ENCODE measurements at places on chromosomes 12 and 14.
A peak's percentile ranks its signal among the peaks of the same experiment; 100 is the strongest.

DNA sequence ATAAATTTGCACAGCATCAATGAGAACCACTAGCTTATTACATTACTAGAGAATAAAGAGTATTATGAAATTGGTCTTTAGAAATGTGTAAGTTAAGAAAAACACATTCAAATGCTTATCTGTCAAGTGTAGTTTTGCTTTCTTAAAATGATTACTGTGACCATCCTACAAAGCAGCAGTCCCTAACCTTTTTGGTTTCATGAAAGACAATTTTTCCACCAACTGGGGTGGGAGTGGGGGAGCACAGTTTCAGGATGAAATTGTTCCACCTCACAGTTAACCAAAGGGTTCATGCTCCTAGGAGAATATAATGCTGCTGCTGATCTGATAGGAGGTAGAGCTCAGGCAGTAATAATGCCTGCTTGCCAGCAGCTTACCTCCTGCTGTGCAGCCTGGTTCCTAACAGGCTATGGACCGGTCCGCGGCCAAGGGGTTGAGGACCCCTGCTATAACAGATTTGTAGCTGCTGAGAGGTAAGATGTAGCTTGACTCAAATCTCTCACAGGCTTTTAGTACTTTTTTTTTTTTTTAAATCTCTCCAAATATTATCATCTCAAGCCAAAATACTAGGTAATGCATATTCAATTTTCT is 45.4 kb downstream of the PPP4R3A start:
- DNase-seq = no peak

GRCh38 chr14:31987721-31988120 is 89.4 kb upstream of the ARHGAP5 start:
- peak; percentile 92 for DNase-seq

GRCh38 chr12:28130625-28131598 is 59.3 kb upstream of the CCDC91 start:
- peak; percentile 100 for DNase-seq

GRCh38 chr14:52124791-52125684 is 56.2 kb upstream of the NID2 start:
- peak; percentile 91 for DNase-seq

- DNase-seq = peak; percentile 86
Measured at GRCh38 chr12:76037130-76038103, 5.8 kb upstream of the PHLDA1 start.
